ENCODE measurements at places on chromosomes 2 and 18. TPM values are rescaled to one million over a fixed set of nuclear protein-coding genes. Genes with fewer than 3 reads are reported as not detected.

Gene TYMS
- total RNA-seq: 42.2 TPM

Gene DYNAP
- not detected for total RNA-seq

Gene PLGLB2
- total RNA-seq: 2.6 TPM

Gene PXDN
- total RNA-seq: 210 TPM

Gene SPP2
- not detected for total RNA-seq

Gene AQP12B
- 0.58 TPM for total RNA-seq

Gene IL1R1
- total RNA-seq: 18.5 TPM

Gene ZNF2
- total RNA-seq: 7.6 TPM

Gene FAHD2B
- total RNA-seq: 12.6 TPM

Gene UGT1A8
- not detected for total RNA-seq

Gene GYPC
- total RNA-seq: 113 TPM

Gene DUSP2
- total RNA-seq: 15.6 TPM

Gene COX7A2L
- 138 TPM for total RNA-seq

Gene HOXD8
- total RNA-seq: 69.9 TPM

Gene PDK1
- 23.3 TPM for total RNA-seq

Gene DNER
- total RNA-seq: 44.3 TPM
